HCT116 (cell line): ENCODE measurements at places on chromosomes 4 and X. TPM values are rescaled to one million over a fixed set of nuclear protein-coding genes. Genes with fewer than 3 reads are reported as not detected.

GRCh38 chr4:3572363-3572762 lies 40.1 kb upstream of the LRPAP1 start:
- no peak for DNase-seq

DNA sequence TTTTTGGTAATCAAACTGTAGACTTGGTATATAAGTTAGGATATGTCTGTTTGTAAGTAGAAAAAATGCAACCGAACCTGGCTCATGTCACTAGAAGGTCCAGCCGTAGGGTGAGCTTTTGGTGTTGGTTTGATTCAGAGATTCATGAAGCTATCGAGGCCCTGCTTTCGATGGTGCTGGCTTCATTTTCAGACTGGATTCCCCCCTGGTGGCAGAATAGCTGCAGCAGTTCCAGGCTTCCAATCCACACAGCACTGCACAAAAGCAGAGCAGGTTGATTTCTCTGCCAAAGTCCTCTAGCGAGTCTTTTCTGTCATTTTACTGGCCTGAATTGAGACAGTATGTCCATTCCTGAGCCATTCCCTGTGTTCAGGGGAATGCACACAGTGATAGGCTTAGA lies 33.1 kb downstream of the PDK3 start:
- DNase-seq: no peak

GRCh38 chr4:127844601-127845116 lies 36.0 kb upstream of the PLK4 start:
- no peak for DNase-seq

- no peak for DNase-seq
Observed at GRCh38 chrX:17632942-17633341, 104.4 kb upstream of the SCML1 start.

DNA sequence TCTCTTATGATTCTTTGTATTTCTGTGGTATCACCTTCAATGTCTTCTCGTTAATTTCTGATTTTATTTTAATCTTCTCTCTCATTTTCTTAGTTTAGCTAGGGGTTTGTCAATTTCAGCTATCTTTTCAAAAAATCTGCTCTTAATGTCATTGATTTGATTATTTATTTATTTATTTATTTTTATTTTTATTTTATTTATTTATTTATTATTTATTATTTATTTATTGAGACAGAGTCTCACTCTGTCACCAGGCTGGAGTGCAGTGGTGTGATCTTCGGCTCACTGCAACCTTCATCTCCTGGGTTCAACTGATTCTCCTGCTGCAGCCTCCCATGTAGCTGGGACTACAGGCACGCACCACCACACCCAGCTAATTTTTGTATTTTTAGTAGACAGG lies 194.1 kb downstream of the SCFD2 start:
- no peak for DNase-seq

GRCh38 chr4:113607998-113608397 lies 153.5 kb downstream of the CAMK2D start:
- DNase-seq: no peak

- no peak for DNase-seq
Observed at GRCh38 chr4:38154681-38155588, 194.7 kb downstream of the PTTG2 start.

DNA sequence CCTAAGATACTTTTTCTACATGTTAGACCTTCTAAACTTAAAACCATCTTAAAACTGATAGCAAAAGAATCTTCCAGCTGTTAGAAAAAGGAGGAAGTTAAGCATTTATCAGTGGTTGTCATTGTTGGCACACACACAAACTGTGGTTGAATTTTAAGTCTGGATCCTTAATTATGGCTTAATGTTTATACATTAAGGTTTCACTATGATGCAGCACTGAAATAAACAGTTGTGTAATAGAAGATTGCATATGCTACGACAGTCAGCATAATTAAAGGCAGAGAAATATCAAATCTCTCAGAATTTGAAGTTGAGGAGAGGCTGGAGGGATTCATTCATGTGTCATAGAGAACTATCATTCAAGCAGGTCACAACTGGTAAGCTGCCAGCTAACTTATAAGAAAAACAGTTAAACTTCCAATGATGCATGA lies 32.3 kb downstream of the ADGRA3 start:
- DNase-seq: no peak

DNA sequence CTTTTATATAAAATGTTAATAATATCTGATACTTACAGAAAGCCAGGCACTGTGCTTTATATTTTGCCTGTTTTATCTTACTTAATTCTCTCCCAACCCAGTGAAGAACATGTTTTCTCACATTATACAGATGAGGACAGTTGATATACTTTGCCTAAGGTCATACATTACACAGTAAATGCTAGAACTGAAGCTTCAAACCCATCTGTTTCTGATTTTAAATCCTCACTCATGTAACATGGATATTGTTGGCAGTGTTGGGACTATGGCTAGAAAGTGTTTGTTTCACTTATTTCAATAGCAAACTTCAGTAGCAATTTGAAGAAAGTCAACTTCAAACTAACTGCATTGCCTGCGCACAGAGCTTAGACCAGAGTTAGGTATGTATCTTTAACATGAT lies 57.4 kb downstream of the RAPGEF2 start:
- no peak for DNase-seq

DNA sequence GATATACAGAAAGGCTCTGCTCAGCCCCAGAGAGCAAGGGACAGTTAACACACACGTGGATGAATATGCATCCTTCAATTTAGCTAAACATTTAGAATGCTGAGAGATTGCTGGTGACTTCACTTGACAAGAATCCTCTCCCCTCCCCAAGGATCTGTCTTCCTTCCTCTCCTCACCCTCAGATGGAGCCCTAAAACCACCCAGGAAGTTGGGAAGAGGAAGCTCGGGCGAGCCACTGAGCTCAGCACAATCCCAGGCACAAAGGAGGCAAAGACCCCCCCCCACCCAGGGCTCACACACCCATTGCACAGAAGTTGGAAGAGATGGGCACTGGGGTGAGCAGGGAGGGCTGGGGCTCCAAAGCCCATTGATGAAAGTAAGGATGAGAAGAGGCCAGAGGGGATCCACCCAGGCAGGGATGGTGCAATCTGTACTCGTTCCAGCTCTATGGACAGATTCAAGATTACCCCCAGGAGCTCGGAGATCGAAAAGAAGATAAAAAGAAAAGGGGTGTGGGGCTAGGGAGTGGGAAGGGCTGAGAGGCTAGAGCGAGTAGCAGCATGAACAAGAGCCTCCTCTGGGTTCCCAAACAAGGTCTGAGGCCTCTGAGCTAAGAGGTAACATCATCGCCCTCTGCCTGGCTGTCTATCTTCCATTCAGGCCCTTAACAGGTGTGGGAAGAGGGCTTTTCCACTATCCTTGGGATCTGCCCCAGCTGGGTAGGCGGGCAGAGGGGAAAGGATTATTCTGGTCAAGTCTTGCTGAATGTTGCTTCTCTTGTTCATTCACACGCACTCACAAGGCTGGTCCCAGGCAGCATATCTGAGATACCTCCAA lies 1.2 kb downstream of the TFE3 start:
- no peak for DNase-seq

GRCh38 chr4:145830699-145831098 lies 107.9 kb downstream of the ZNF827 start:
- no peak for DNase-seq

DNA sequence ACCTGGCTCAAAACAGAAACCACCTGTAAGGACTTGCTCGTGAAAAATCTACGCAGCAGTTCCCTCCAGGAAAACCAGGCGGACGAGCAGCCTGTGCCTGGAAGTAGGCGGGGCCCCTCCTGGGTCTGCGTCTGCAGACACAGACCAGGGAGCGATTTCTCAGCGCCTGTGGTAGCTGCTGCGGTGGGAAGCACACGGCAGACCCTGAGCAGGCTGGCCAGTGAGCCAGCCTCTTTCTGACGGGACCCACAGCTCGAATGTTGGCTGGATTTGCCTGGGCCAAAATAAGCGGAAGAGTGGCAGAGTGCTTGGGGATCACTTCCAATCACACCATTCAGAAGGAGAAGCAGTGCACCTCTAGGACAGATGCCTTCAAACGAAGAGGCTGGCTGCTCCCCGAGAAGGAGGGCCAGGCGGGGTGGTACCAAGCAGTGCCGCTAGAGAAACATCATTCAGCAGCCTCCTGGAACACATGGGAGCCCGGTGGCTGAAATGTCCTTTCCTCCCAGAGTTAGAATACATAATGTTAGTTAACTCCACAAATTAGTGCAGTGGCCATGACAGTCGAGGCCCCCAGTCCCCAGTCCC lies 85.9 kb downstream of the GATB start:
- DNase-seq: no peak

The HTR2C gene
- total RNA-seq: not detected

The CHRDL1 gene
- 0.05 TPM for total RNA-seq

The FOXR2 gene
- total RNA-seq: not detected

The DCTD gene
- total RNA-seq: 96.3 TPM

The TCEAL5 gene
- not detected for total RNA-seq
